ENCODE measurements at places on chromosomes 1 and 21.

GRCh38 chr21:42387843-42388340, 8.0 kb downstream of the TMPRSS3 start:
- no peak for DNase-seq

- DNase-seq: no peak
Observed at GRCh38 chr1:37574834-37575480, 18.2 kb downstream of the DNALI1 start.

GRCh38 chr1:235995511-235995910, 69.4 kb downstream of the NID1 start:
- no peak for DNase-seq

DNA sequence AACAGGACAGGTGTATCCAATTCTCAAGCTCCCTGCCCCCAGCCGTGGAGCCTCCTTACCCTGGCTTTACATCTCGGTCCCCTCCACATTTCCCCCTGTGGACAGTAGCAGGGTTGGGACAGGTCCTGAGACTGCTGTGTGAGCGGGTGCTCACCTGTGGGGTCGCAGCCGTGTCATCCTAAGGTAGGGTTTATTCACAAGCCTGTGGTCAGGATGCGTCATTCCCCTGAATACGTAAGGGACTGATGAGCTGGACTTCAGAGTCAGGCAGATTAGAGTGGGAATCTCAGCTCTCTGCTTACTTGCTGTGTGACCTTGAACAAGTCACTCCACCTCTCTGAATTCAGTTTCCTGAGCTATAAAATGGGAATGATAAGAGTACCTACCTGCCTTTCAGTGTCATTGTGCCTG, 17.7 kb downstream of the ZNF362 start:
- DNase-seq: no peak

DNA sequence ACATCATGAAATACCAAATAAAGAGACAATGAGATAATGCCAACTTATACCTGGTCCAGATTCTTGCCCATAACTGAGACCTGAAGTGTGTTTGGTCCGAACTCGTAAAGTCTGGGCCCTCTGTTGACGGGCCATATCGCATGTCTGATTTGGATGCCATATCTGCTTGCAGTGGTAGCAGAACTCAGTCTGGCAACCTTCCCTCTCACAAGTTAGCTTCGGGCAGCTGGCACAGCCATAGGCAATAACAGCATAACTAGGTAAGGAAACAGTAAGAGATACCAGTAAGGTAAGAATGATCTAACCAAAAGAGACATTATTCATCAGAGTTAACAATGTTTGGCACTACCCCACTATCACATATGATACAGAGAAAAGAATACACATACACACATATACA, 15.1 kb downstream of the RNF19B start:
- DNase-seq: no peak

- no peak for DNase-seq
Observed at GRCh38 chr1:171799166-171799565, 17.7 kb downstream of the METTL13 start.

- DNase-seq: no peak
Observed at GRCh38 chr1:226047495-226047894, 15.0 kb upstream of the H3-3A start.

DNA sequence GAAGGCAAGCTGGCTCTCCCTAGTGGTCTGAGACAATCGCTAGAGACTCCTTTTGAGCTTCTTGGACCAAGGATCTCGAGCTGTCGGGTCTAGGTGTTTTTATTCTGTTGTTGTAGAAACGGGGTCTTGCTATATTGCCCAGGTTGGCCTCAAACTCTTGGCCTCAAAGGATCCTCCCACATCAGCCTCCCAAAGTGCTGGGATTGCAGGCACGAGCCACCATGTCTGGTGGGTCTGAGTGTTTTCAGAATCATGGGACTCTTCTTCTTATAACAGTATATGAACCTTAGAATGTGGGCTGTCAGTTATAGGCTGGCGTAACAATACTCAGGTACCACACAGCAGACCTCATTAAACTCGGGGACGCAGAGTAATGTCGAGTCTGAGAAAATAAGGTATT, 33.1 kb downstream of the DNAJC11 start:
- no peak for DNase-seq

- DNase-seq: no peak
Observed at GRCh38 chr1:245858722-245859492, 648.2 kb downstream of the SMYD3 start.

DNA sequence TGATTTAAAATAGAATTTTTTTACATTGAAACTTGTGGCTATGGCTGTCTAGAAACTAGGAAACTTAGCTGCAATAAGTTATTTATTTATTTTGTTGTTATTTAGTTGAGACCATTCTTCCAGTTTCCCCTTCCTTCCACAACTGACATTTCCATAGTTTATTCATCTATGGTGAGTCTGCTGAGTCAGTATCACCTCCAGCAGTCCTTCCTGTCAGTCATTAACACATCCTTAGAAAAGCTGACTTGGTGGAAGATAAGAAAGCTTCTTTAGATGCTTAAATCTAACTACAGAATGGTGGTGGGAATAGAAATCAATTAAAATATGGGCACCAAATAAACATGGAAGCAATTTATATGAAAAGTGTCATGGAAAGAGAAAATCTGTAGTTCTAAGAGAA, 714.0 kb downstream of the RWDD3 start:
- no peak for DNase-seq

DNA sequence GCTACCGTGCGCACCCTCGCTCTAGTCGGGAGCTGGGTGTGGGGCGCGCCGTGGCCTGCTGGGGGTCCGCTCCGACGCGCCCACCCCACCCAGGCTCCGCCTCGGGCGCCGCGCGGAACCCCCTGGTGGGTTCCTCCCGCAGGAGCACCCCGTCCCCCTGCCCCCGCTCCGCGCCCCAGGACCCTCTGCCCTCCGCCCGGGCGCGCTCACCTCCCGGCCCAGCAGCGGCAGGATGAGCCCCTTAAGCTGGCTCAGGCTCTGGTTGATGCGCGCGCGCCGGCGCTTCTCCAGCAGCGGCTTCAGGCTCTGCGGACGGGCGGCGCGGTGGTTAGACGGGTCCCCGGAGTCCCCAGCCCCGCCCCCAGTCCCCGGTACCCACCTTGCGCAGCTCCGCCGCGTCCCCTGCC, 319 bp downstream of the HES2 start:
- no peak for DNase-seq

GRCh38 chr1:107803579-107803978, 161.4 kb downstream of the VAV3 start:
- DNase-seq: no peak

GRCh38 chr1:232351335-232351734, 278.6 kb downstream of the SIPA1L2 start:
- DNase-seq: no peak

DNA sequence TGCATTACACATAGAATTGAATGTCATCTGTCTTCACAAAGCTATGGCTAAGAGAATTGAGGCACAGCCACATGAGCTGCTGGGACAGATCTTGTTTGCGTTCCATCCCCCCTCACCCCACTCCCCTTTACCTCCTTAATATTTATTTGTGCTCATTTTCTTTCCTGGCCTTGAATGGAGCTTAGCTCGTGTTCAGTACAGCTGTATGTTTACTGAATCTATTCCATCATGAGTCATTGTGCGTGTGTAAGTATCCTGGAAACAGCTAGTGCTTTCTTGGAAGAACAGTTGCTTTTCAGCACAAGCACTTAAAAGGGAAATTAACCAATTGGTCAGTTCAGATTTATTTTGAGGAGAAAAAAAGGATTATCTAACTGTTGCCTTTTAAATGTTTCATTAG, 14.7 kb downstream of the PROX1 start:
- DNase-seq: no peak

- DNase-seq: no peak
Observed at GRCh38 chr1:167599957-167600581, 30.0 kb upstream of the RCSD1 start.

DNA sequence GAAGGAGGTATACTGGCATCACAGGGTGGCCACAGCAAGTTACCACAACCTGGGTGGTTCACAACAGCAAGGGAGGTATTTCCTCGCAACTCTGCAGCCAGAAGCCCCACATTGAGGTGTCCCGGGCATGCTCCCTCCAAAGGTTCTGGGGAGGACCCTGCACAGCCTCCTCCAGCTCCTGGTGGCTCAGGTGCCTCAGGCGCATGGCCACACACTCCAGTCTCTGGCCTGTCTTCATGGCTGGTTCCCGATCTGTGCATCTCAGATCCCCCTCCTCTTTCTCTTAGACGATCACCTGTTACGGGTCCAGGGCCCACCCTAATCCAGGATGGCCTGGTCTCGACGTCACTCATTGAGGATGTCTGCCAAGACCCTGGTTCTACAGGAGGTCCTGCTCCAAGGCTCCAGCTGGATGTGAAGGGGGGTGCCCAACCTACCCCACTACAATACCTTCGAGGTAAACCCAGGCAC, 6.7 kb upstream of the ARF1 start:
- DNase-seq: no peak
